ENCODE measurements at places on chromosomes 6 and 20.

- no peak for DNase-seq
These were observed 4.4 kb downstream of the APMAP start for GRCh38 chr20:24987873-24988835.

GRCh38 chr6:131778169-131778568 is 29.7 kb upstream of the ENPP1 start:
- DNase-seq, result no peak

DNA sequence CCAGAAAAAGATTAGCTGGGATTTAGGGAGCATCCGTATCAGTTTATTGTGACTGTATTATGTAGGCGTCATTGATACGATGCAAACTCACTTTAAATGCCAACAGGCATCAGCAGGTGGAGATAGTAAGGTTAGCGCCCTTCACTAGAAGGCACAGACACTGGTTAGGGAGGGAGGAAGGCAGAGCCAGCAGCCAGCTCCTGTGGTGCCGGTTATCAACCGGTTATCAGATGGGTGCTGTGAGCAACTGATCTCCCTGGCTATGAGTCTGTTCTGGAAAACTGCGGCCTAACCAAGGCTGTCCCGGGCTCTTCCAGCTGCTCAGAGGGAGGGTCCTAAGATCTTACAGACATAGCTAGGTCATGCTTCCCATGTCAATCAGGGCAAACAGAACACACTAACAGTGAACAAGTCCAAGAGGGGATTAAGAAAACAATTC is 47.5 kb upstream of the CD93 start:
- no peak for DNase-seq

DNA sequence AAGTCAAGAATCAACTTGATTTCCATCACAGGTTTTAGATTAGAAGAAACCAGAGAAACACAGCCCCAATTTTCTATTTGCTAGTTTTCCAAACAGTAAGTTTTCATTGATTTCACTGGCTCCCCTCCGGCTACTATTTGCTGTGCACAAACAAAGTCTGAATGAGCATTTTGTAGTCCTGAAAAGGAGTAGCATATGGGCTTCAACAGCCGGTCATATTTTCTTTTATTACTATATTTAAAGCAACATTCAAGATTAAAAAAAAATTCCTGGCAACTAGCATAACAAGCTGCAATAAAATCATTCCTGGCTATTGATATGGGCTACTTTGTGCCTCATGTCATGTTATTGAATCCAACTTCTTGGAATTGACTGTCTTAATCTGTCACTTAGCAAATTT is 48.3 kb downstream of the CARMIL1 start:
- no peak for DNase-seq

GRCh38 chr6:137767911-137768690 is 99.0 kb upstream of the TNFAIP3 start:
- no peak for DNase-seq

DNA sequence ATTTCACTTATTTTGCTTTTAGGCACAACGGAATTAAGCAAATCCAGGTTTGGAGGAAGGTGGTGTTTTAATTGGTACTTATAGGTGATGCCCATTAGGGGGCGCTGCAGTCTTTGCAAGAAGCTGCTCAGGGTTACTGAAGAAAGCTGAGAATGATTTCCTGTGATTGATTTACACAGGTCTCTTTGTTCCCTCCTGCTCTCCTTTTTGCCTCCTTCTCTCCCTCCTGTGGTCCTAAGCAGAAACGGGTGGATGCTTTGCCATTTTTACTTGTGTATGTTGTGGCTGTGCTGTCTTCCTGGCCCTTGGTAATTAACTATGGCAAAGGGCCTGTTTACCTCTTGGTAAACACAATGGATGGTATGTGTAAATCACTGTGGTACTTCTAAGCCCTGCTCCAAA is 97.8 kb downstream of the ANKS1A start:
- no peak for DNase-seq

DNA sequence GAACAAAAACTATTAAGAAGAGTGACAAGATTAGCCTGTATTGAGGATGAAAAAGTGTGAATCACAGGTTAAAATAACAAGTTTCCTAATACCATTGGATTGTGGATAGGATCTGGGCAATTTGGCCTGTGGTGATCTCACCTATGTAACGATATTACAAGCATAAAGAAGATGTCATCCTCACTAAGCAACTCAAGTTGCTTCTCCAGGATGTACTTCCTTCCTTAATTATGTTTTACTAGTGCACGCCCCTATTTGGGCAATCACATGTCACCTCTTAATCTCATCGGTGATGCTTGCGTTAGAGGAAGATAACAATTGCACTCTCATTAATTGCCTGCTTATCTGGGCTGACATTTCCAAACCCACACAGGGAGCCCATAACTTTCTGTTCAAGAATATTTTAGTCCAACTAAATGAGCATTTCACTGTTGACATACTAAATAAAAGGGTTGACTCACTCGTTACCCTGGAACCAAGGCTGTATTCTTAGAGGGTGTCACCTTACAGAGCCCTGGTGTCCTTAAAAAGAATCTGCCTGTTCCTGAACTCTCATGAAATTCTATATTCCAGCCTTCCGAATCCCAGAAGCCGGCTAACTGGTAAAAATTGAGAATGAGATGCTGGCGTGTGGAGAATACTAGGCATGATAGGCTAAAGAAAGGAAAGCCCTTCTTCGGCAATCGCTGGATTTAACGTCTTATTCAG is 88.2 kb upstream of the ATXN1 start:
- DNase-seq, result no peak

DNA sequence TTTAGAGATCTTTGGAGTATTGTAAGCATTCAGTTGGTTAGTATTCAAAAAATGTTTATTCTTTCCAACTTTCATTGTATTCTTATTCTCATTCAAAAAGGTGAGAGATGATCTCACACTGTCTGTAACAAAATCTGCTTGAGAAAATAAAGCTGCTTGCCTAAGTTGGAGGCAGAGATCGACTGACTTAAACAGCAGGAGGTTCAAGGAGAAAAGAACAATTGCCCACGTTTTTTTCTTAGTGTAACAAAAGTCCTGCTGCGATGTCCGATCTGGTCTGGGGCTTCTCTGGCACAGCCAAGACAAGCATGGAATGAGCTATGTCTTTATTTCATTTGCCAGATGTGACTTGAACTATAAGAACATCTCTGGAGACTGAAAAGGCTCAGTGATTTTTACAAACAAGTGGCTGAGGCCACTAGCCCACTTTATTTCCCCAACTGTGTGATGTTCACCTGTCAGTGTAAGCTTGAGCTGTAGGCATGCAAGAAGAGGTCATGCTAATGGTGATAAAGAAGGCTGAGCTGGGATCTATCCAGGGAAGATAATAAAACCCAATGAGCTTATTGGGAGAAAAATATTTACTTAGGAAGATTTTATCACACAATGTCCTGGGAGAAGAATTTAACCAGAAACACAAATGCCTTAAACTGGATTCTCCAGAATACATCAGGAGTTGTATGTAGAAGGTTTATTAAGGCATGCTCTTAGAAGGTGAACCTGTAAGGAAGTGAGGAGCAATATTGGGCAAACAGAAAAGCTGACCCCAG is 580.1 kb upstream of the BTBD3 start:
- DNase-seq, result no peak

- DNase-seq, result no peak
These were observed 19.6 kb downstream of the JAG1 start for GRCh38 chr20:10654250-10654610.

DNA sequence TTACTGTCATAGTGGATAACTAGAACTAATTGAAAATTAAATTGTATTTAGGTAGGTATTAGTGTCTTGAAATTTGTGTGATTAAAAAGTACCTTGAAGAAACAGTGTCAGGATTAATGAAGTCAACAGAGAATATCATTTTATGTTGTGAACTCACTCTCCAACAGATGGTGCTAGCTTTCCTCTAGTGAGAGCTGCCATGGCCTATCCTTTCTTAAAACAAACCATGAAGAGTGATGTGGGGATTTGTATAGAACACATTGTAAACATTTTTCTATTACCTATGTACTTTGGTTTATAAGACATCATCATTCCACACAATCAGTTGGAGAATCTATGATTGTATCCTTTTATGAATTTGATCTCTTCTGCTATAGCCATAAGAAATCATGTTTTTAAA is 4.8 kb upstream of the SRSF12 start:
- no peak for DNase-seq

DNA sequence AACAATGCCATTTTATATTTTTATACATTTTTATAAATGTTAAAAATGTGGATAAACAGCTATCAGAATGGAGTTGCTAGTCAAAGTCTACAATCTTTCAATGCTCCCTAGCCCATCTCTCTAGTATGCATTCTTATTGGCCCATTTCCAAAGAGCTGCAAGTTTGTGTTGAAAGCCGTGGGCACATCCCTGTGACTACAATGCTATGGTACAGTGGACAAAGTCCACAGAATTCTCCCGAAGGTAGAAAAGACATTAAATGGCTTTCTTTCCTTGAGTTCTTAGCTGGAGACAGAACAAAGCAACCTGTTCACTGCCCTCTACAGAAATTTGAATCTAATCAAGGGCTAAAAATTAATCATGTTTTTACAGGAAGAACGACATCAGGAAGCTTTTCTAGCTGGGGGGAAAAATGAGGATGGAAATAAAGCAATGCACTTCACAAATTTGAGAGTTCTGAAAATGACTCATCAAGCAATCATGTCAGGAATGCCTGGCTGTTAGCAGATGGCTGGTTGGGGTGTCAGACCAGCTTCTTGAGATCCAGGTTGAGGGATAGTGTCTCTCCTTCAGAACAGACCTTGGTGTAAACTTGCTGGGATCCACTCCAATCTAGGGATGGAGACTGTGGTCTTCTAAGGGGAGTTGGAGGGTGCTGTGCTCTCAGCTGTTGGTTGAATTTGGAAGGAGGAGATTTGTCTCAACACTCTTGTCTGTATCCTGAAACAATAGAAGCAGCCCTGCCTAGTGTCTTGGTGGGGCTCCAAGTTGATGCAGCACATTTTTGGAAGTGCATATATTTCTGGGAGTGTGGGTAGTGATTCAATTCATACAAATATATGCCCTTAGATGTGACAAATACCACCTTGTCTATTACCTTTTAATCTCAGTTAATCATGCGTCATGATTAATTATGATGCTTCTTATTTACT is 143.4 kb upstream of the PHACTR1 start:
- DNase-seq, result no peak

DNA sequence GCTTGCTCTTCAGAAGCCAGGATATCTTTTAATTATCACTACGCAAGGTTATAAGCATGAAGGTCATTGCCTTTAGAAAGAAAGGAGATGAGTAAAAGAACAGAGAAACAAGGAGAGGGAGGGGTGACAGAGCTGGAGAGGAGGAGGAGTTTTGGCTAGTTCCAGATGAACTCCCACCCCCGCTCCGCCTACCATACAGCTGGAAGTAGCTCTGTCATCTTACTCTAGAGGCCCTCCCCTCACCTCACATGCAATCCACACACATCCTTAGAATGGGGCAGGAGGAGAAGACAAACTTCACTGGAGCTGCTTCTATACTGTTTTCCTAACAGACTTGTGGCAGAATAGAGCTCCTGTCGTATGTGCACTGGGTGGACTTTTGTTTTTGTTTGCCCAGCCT is 144.7 kb downstream of the SCML4 start:
- no peak for DNase-seq

DNA sequence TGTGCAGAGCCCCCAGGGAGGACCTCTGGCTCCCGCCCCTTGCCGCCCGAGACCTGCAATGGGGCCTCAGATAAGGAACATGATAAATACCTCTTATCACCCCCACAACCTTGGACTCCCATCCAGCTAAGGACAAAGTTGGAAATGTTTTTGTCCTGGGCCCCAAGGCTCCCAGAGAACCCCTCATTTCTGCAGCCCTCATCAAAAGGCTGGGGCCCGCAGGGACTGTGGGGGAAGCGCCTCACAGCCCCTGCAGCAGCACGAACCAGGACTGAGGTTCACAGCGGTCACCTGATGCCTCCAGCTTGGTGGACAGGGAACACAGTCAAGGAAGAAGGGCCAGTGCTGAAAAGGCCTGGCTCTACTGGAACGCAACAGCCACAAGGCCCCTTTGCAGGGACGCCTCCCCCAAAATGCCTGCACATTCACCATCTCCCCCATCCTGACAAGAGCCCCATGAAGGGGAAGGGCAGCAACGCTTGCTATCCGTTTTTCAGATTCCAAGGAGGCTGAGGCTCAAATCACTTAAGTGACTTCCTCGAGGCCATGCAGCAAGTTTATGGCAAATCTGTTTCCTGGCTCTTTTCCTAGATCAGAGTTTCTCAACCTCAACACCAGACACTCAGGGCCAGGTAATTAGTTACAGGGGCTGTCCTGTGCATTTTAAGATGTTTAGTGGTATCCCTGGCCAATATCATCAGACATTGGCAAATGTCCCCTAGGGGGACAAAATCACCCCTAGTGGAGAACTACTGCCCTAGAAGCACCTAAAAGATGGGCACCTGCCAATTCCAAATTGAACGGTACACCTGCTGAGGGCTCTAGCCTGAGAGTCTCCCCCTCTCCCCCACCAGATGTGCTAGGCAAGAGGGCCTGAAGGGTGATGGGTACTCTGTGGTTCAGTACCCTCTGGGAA is 10.6 kb downstream of the TFEB start:
- DNase-seq, result no peak

DNA sequence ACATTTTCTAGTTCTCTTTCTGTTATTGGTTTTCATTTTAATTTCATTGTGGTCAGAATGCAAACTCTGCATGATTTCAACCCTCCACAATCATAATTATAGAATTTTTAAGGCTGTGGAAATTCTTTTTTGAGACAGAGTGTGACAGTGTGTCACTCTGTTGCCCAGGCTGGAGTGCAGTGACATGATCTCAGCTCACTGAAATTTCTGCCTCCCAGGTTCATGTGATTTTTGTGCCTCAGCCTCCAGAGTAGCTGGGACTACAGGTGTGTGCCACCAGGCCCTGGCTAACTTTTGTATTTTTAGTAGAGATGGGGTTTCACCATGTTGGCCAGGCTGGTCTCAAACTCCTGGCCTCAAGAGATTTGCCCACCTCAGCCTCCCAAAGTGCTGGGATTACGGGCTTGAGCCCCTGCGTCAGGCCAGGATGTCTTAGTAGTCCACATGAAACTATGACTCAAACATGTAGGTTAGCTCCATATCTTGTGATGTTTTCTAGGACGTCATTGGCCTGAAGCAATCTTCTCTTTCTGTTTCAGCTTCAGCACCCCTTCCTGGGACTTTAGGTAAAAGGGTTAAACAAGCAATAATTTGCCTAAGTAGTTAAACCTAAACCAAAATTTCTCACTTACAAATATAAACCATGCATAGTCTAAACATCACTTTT is 47.4 kb upstream of the SAMD3 start:
- DNase-seq, result no peak

DNA sequence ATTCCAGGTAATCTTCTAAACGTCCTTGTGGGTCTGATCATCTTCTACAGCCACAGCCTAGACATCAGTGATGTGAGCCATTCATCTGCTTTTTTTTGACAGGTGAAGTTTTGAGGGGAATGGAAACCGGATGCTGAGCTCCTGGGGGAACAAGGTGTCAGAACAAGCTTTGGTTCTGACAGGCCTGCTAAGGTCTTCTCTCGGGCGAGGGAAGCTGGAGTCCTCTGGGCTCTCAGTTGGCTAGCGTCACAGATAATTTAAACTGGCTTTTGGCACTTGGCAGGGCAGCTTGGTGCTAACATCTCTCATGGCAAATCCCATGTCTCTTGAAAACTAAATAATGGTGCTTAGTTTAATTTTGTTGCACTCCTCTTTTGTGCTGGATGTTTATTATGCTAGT is 8.4 kb upstream of the AIG1 start:
- no peak for DNase-seq

- no peak for DNase-seq
These were observed 22.6 kb downstream of the EDN1 start for GRCh38 chr6:12312736-12313135.
